ENCODE measurements at places on chromosomes 5 and 9.

- DNase-seq: no peak
Measured at GRCh38 chr9:131465401-131465800, 37.3 kb upstream of the POMT1 start.

GRCh38 chr5:56259002-56259511, 25.9 kb upstream of the ANKRD55 start:
- DNase-seq: no peak

GRCh38 chr5:124043456-124043855, 531.5 kb downstream of the CSNK1G3 start:
- no peak for DNase-seq

DNA sequence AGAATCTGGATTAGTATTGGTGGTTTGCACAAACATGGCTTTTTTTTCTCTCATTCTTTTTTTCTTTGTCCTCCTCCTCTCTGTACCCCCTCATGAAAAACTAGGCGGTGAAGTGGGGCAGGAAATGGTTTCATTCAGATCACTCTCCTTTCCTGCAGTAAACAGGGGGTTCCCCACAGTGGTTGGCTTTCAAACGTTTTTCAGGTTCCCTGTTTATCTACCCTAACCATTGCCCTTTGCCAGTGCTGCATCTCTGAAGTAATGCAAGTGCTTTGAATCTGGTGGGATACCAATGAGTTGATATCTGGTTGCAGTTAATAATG, 29.8 kb downstream of the NR4A3 start:
- DNase-seq: no peak

DNA sequence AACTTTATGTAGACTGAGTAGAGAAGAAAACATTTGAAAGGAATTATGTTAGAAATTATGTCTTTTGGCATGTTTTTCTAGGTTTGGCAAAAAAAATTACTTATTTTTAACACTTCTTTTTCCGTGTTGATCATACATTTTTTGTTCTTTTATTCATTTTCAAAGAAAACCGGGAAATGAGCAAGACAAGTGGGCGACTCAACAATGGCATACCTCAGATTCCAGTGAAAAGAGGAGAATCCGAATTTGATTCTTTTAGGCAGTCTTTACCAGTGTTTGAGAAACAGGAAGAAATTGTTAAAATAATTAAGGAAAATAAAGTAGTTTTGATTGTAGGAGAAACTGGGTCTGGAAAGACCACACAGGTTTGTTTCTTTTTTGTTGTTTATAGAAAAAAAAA, 12.9 kb downstream of the YTHDC2 start:
- DNase-seq: no peak

DNA sequence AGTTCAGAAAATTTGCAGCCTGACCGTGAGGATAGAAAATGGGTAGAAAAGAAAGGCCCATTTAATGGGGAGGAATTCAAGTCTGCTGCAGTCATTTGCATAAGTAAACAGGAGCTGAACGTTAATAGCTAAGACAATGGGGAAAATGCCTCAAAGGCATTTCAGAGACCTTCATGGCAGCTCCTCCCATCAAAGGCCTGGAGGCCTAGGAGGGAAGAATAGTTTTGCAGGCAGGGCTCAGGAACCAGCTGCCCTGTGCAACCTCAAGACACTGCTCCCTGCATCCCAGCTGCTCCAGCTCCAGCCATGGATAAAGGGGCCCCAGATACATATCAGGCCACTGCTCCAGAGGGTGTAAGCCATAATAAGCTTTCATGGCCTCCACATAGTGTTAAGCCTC, 32.2 kb upstream of the CDH18 start:
- DNase-seq: no peak

GRCh38 chr9:96078897-96079490, 203.5 kb downstream of the ERCC6L2 start:
- no peak for DNase-seq

GRCh38 chr5:128764601-128765310, 200.5 kb upstream of the SLC27A6 start:
- DNase-seq: no peak

- no peak for DNase-seq
Measured at GRCh38 chr5:10304932-10305331, 2.8 kb downstream of the CMBL start.

GRCh38 chr5:136529081-136529480, 163.7 kb upstream of the TRPC7 start:
- DNase-seq: no peak

DNA sequence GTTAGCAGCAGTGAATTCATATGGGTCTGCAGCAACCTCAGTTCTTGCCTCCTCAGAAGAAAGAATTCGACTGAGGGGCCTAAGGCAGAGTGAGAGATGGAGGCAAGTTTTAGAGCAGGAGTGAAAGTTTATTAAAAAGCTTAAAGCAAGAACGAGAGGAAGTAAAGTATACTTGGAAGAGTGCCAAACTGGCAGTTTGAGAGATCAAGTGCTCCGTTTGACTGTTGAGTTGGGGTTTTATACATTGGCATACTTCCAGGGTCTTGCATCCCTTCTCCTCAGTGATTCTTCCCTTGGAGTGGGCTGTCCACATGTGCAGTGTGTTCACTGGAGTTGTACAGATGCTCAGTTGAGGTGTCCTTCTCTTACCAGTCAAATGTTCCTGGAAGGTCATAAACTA, 203.6 kb downstream of the SPATA31D1 start:
- DNase-seq: no peak

GRCh38 chr5:51838459-51838858, 455.2 kb downstream of the ISL1 start:
- no peak for DNase-seq

DNA sequence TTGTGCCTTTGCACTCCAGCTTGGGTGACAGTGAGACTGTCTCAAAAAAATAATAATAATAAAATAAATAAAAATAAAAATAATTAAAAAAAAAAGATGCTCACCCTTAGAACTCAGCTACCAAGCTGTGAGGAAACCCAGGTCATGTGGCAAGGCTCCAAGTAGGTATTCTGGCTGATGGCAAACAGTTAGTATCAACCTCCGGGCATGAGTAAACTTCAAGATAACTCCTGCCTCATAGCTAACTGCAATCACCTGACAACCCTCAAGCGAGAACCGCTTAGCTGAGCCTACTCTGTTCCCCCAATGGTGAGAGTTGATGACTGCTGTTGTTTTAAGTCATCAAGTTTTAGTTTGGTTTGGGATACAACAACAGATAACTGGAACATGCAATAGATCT, 6.1 kb upstream of the SLC44A1 start:
- DNase-seq: no peak

DNA sequence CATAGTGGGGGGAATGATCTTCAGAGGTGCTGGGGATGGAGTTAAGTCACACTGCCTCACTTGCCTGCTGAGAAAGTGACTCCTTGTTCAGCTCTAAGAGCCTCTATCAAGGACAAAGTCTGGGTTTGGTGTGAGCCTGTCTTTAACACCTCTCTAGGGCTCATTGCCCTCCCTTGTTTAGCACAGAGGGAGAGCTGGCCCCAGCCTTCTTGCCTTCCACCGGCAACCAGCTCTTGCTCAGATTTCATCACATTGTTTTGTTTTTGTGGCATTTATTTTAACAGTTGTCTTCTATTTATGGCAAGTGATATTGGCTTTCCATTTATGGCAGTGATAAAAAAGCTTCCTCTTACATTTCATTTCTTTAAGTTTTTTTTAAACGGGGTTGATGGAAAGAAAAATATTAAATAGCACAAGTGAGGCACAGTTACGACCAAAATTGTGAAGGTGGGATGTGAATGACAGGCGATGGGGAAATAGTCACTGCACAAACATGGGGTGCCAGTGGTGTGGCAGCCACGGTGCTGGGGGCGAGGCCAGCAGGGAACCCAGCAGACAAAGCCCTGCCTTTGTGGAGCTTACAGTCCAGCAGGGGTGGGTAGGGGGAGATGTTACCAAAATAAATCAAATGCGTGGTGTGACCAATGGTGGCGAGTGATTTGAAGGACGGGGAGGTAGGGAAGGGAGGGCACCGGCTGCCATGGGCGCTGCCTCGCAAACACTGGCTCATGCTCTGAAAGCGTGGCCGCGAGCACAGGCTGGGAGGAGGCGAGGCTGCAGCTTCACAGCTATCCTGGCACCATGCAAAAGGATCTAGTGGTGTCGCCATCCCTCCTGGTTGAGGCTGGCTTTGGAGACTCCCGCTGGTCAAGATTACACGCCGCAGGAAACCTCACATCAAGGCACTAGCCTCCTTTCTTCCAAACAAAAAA, 21.2 kb upstream of the UNC5A start:
- DNase-seq: no peak

DNA sequence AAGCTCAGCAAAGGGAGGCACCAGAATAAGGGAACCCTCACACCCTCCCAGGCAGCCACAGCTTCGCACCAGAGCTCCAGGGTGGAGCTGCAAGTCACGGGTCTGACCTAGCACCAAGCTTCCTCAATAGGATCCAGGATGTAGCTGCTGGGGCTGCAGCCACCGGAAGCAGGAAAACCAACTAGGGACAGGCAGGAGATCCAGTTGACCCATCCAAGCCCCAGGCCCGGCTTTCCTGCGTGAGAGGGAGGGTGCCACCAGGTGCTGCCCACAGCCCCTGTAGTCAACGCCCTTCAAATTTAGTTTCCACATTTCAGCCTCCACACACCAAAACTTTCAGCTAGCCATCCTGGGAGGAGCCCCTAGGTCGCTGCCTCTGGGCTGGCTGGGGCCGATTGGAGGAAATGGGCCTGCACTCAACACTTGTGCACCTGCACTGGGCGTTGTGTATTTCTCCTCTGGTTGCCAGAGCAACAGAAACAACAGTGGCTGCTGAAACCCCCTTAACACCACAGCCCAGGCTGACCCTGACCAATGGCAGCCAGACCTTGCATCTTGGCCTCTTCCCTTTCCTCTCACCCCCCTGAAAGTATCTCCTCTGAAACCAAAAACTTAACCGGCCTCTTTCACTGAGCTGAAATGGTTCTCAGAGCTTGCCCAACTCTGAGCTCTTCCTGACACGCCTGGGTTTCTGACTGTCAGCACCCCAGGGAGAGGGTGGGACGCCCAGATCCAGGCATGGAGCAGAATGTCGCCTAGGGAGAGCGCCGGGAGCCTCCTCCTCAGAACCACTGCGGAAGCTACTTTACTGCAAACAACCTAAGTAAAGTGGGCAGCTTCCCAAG, 226.5 kb upstream of the MAP3K1 start:
- DNase-seq: no peak

DNA sequence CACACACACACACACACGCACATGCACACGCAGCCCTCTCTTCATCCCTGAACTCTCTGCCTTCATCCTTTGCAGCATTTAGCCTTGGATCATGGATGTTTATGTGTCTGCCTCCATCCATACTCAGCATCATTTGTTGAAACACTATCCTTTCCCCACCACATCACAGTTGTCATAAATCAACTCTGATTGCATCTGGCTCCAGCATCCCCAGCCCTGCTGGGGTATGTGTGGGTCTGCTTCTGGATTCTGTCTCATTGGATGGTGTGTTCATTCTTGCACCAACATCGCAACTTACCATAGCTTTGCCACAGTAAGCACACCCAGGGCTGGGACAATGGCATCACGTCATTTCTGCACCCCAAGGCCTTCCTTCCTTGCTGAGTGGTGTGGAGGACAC, 175.4 kb downstream of the RGS3 start:
- DNase-seq: no peak

DNA sequence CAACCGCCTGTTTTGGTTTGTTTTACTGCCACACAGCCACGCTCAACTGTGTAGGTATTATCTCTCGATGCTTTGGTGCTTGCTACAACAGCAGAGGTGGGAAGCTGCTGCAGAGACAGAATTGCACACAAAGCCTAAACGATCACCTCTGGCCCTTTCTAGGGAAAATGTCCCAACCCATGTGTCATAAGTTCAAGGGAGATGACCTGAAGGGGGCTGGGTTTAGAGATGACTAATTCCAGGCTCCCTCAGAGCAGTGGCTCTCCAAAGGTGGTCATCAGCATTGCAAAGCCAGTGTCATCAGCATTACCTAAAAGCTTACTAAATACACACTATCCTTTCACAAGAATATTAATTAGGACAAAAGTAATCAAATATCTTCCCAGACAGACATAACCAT, 10.9 kb downstream of the ZNF622 start:
- no peak for DNase-seq

- DNase-seq: no peak
Measured at GRCh38 chr5:77518304-77518703, 26.2 kb upstream of the WDR41 start.

DNA sequence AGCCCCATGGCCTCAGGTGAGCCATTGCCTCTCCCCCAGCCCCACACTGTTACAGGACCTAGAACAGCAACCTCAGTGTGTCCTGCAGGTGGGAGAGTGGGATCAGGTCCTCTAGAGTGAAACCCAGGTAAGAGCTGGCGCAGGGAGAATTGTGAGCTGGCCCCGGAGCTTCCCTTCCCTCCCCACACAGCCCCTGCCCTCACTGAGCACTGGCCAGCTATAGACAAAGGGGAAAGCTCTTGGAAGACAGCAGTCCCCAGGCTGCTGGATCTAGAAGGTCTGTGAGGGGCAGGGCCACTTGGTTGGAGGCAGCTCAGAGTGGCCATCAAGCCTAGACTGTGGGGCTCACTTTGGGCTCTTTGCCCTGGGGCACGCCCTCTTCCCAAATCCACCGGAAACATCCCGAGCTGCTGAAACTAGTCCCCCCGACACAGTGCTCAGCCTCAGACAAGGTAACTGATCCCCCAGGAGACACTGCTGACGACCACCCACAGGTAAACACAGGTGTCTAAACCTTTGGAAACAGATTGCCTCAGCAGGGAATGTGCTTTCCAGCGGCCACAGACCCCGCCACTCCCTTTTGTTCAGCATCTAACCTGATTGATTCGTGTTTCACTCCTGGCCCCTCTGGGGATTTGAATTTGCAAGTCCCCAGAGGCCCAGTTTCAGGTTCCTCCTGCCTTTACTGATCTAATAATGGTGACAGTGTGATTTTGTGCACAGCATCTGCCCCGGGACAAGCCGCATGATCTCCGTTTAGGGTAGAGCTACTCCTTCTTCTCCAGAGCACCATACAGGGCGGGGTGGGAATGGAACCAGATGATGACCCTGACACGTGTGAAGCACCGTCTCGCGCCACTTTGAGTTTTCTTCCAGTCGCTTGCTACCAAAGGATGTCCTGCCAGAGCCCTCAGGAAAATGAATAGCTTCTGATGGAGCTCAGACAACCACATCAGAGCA, 42.2 kb upstream of the ADAMTS2 start:
- DNase-seq: no peak

DNA sequence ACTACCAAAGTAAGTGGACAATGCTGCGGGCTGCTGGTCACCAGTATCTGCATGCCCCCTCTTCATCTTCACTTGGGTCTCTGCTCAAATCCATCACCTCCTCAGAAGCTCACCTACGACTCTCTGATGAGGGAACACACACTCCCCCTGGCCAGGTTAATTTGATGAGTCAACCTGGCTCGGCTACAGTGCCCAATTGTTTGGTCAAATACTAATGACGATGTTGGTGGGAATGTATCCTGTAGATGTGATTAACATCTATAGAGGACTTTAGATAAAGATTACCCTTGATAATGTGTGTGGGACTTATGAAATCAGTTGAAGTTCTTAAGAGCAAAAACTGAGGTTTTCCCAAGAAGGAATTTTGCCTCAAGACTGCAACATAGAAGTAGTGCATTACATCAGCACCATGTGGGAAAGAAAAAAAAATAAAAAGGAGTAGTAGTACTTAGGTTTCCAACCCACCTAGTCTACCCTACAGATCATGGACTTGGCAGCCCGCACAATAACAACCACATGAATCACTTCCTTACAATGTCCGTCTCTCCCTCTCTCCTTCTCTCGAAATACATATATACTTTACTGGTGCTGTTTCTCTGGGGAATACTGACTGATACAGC, 467.3 kb downstream of the DNAH5 start:
- DNase-seq: no peak
